ENCODE measurements at places on chromosomes 5 and 9.

GRCh38 chr9:38451162-38451561 is 26.9 kb upstream of the IGFBPL1 start:
- no peak for DNase-seq

- DNase-seq, result no peak
Measured at GRCh38 chr9:107772988-107773387, 283.4 kb upstream of the KLF4 start.

GRCh38 chr5:169065400-169065799 is 235.5 kb downstream of the SLIT3 start:
- no peak for DNase-seq

DNA sequence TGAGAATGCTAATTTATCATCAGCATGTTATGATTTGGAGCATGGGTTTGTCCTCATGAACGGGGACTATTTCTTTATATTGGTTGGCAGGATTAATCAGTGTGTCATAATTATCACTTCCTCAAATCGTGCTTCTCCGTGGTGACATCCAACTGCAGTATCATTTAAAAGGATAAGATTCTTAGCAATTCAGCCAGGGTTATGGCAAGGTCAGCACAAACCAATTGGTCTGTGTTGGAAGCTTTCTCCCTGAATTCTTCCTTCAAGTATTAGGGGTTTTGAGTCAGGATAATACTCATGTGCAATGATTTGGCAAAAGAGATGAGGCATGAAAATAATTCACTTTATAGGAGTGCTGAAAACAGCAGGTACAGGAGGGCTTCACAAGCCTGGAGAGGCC is 5.5 kb upstream of the CAMLG start:
- DNase-seq, result no peak

- DNase-seq, result peak; percentile 12
Measured at GRCh38 chr5:153827397-153827796, 211.3 kb downstream of the FAM114A2 start.

- peak; percentile 47 for DNase-seq
Measured at GRCh38 chr5:90386099-90386710, 23.4 kb downstream of the CETN3 start.

- peak; percentile 78 for DNase-seq
Measured at GRCh38 chr9:114339130-114339908, 9.7 kb downstream of the ORM2 start.

GRCh38 chr9:136979769-136980587 is 2.7 kb downstream of the PTGDS start:
- no peak for DNase-seq

GRCh38 chr9:86971742-86972141 is 24.4 kb upstream of the GAS1 start:
- DNase-seq, result no peak

DNA sequence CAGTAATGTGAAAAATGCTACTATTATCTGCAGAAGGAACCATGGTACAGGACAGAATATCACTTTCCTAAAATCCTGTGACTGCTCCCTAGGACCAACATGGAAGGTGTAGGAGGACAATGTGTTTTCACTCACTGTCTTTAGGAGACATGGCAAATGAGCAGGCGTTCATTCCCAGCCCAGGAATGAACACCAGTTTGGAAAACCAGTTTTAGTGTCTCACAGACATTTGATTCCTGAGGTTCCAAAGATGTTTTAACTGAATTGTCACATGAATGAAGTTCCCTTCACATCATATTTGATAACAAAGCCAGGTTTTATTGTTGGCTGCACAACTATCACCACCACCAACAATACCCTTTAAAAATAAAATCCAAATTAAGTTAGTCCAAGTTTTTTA is 178.2 kb downstream of the ENC1 start:
- no peak for DNase-seq

DNA sequence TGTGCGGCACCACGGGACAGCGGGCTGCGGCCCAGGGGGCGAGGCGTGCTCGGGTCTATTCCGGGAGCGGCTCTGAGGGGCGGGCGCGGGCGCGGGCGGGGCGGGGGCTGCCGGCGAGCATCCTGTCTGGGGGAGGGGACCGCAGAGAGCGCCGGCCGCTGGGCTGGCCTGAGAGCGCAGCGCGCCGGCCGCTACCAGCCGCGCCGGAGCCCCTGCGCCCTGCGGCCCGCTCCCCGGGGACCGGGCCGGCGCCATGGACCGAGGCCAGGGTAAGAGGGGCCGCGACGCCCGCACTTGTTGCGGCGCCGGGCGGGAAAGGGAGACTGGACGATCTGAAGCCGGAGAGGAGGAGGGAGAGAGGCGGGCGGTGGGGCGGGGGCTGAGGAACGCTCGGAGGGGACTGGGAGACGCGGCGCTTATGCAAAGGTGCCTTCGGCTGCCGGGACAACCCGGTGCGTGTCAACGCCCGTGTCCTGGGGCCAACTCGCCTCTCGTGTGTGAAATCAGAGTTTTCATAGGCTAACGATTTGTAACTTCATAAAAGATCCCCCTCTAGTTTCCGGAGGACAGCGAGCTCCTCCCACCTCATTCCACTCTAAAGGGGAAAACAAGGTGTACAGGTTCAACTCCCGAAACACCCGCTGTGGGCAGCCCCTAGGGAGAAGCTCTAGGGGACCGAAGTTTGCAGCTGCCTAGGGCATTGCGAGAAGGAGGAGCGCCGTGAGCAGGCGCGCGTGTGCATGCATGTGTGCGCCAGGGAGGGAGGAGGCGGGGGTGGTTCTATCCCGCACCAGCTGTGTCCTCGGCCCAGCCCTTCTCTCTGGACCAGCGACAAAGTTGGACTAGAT is at the start of gene AFAP1L1:
Gene AFAP1L1 (plus strand): TSS at position 144 of the 848 bp plus-strand sequence. CDS start 110 bp downstream, at position 254.
- peak; percentile 69 for DNase-seq

- DNase-seq, result no peak
Measured at GRCh38 chr9:90810691-90811090, 9.1 kb downstream of the SYK start.

- DNase-seq, result no peak
Measured at GRCh38 chr5:76733049-76733417, 17.1 kb downstream of the F2R start.

DNA sequence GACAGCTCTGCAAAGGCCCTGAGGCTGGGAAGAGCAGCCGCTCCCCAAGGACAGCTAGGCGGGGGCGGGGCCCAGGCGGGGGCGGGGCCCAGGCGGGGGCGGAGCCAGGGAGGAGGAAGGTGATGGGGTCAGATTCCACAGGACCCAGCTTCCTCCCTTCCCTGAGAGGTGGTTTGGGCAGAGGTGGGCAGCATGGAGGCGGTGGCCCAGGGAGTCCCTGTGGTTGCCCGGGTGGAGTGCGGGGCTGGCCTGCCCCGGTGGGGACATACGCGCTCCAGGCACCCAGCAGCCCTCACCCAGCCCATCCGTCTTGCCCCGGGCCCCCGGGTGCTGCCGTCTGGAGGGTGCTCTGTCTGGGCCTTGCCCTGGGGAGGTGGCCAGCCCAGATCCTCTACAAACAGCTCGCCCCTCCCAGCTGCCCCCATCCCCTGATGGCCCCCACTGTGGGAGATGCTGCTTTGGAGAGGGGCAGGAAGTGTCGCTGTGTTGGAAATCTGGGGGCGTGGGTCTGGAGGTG is 11.0 kb upstream of the RNU6ATAC start:
- DNase-seq, result peak; percentile 15

DNA sequence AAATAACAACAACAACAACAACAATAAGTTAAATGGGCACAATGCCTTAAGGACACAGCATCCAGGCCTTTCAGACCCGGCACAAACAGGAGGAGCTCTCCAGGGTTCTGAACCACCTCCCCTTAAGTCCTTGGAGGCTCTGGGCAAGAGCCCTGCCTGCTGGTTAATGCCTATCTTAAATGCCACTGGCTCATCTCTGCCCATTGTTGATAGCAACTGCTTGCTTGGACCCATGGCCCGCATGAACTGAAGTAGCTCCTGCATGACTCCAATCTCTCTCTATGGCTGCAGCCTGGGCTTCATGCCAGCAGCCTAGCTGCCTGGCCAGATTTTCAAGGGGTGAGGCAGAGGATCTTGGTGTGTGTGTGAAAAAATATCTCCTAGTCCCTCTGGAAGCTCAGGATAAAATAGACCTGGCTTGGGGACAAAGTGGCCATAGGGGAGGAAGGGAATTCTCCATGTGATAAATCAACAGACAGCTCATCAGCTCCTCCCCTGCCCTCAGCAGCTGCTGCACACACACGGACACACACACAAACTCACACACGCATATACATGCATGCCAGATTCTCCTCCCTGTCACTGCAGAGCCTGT is 27.4 kb downstream of the FAM219A start:
- DNase-seq, result peak; percentile 66

GRCh38 chr9:134716067-134716466 is 74.5 kb downstream of the COL5A1 start:
- DNase-seq, result no peak

GRCh38 chr9:69326261-69326660 is 1.2 kb downstream of the ENTREP1 start:
- DNase-seq, result no peak

DNA sequence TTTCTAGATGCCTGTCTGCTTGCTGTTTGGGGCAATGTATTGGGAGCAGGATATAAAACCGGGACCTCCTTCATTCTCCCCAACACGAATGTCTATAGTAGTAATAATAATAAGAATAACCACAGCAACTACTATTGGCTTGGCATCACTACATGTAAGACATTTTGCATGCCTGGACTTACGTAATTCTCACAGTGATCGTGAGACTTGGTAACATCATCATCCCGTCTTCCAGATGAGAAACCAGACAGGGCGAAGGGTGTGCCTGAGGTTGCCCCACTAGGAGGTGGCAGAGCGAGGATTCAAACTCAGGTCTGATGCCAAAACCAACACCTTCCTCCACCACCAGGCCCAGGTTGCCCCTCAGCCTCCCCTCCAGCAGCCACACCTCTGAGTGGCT is 185.1 kb downstream of the RGS3 start:
- DNase-seq, result no peak

GRCh38 chr5:25568989-25569625 is 924.3 kb upstream of the CDH10 start:
- no peak for DNase-seq

DNA sequence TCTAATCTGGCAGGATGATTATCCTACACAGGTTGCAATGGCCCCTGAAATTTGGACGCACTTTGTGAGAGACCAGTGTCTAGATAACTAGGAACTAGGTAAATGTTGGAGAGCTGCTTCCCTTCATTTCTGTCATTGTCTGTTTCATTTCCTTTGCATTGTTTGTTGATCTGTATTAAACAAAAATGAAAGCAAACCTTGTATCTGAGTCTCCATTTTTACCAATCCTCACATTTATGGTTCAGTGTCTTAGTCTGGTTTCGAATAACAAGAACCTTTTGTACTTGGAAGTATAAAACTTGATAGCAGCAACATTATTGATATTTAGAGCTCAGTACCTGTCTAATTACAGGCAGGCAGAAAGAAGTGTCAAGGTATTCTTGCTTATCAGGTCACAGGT is 105.5 kb downstream of the MRPS30 start:
- DNase-seq, result no peak

DNA sequence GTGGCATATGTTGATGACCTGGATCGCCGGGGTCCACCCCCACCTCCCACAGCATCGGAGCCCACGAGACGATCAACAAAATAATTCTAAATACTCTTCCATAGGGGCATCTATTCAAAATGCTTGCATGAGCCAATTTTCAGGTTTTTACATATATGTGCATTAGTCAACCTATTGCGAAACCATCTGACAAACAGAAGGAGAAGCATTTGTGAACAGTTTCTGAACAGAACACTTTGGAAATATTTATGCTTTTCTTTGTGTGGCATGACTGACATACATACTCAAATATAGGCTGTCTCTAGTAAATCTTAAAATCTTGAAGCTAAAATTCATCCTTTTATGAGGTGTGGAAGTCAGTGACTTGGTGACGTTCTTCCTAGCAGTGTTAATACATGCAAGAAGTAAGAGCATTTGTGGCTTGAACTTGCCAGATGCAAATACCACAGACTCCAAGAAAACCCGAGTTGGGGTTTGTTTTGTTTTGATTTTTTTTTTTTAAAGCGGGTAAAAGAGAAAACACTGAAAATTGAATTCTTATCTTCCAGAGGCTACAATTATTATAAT is 5.3 kb downstream of the GPR151 start:
- peak; percentile 47 for DNase-seq

- DNase-seq, result no peak
Measured at GRCh38 chr5:2861605-2862004, 110.1 kb upstream of the IRX2 start.

DNA sequence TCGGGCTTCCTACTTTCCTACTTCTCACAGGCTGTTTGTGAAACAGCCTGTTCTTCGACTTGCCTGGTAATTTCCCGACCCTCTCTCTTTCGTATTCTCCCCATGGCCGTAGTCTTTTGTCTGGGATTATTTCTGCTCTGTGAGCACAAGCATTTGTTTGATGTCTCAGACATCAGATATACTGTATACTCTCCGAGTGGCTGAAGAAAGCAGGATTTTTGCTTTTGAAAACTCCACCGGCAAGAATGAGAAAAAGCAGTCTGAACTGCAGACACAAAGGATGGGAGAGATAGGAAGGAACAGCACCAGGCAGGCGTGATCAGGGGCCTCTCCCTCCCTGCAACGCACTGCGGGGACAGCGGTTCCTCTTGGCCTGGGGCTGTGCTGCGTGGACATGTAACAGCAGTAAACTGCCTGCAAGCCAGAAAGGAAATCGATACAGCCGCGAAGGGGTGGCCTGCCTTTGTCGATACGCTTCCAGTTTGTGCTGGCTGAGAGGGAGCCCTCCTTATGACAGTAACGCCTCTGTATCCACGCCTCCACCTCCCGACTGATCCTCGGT is 313.9 kb upstream of the TLE4 start:
- no peak for DNase-seq

DNA sequence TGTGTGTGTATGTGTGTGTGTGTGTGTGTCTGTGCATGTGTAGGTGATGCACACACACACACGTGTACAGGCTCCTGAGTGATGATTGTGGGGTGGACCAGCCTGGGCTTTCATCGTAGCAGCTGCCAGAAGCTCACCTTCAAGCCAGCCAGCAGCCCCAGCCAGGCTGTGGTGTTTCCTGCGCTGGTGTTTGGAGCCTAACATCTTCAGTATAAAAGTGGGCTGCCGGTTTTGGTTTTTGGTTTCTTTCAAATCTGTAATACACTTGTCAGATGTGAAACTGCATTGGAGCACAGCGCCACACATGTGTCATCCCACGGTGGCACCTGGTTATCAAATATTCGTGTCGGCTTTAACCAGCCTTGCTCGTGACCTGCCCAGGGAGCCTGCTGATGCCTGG is 114.2 kb downstream of the OLFM1 start:
- DNase-seq, result no peak

GRCh38 chr5:67287510-67288268 is 91.1 kb upstream of the CD180 start:
- peak; percentile 24 for DNase-seq

GRCh38 chr5:75848077-75848476 is 130.8 kb upstream of the POC5 start:
- DNase-seq, result no peak

- peak; percentile 99 for DNase-seq
Measured at GRCh38 chr5:172361566-172362238, 78.1 kb upstream of the UBTD2 start.
